Activated gamma-delta T cell treated with Interleukin-2 at 50 U/mL for 16 hours (primary cell): ENCODE measurements at places on chromosomes 5 and 9.

GRCh38 chr5:18882154-18882553 lies 1105.8 kb downstream of the CDH18 start:
- no peak for DNase-seq

- DNase-seq: no peak
These were observed 173.3 kb upstream of the SEMA6A start for GRCh38 chr5:116747881-116748280.

DNA sequence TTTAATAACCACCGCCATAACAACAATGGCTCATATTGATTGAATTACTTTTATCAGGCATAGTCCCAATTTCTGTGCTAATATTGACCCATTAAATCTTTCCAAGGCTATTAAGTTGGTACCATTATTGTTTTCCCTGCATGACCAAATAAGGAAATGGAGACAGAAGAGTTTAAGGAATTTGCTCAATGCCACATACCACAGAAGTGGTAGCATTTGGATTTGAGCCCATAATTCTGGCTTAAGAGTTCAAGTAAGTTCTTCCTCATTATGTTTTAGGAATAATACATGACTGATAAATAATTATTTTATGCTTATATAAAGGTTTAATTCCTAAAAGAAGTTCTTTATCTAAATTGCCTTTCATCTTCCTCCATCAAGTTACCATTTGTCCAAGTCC lies 43.4 kb upstream of the HAPLN1 start:
- DNase-seq: no peak

DNA sequence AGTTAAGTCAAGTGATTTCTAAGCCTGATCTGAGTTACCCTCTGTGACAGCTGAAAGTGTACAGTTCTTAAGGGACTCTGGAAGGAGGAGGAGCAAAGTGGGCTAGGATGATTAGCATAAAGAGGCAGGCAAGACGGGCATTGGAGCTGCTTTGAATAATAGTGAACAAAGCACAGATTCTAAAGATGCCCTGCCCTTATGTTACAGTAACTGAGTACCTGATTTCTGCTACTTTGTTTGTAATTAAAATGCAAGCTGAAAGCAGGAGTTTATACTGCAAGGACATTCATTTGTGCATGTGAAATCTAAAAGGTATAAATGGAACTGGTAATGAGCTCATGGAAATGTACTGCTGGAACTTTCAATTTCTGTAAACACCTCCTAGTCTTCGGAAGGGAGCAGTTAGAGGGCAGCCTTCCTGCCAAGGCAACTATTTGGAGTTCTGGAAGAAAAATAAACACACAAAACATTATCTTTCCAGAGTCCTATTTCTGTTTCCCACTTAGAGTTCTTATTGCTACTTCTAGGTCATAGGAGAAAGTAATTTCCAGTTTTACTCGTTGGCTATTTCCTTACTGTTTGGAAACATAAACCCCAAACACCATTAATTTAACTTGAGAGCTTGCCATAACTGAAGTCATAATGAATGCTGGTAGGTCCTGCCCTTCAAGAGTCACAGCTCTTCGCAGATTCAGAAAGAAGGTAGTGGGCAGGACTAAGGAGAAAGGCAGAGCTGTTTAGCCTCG lies at the start of gene RANBP3L:
Gene RANBP3L, minus strand, starts transcription at position 45 of the 746 bp plus-strand sequence. CDS start 486 bp downstream, outside the sequence.
- no peak for DNase-seq

- DNase-seq: no peak
These were observed 180.9 kb downstream of the TLE1 start for GRCh38 chr9:81508476-81508875.

DNA sequence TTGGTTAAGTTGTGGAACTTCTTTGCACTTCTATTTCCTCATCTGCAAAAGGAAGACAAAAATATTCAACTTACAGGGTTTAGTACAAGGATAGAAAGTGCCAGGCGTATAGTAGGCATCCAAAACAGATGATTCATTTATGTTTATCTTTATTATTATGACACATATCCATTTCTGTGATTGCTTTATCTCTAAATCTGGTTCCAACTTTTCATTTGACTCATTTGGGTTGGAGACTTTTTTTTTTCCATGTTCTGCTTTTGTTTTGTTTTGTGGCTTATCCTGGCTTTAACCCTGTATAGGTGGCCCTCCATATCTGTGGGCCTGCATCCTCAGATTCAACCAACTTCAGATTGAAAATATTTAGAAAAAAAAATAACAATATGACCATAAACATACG lies 186.7 kb upstream of the SLC24A2 start:
- DNase-seq: no peak

- DNase-seq: no peak
These were observed 22.0 kb downstream of the FNIP1 start for GRCh38 chr5:131774652-131775367.

- DNase-seq: no peak
These were observed 502.0 kb downstream of the BNC2 start for GRCh38 chr9:16368237-16369087.

- peak; percentile 76 for DNase-seq
These were observed 59.1 kb upstream of the PJA2 start for GRCh38 chr5:109468737-109469420.

- no peak for DNase-seq
These were observed 489.6 kb upstream of the ZNF608 start for GRCh38 chr5:125236007-125236406.

- DNase-seq: no peak
These were observed 173.5 kb upstream of the NREP start for GRCh38 chr5:111930449-111930848.

GRCh38 chr5:148438933-148439332 lies 55.2 kb downstream of the FBXO38 start:
- no peak for DNase-seq

DNA sequence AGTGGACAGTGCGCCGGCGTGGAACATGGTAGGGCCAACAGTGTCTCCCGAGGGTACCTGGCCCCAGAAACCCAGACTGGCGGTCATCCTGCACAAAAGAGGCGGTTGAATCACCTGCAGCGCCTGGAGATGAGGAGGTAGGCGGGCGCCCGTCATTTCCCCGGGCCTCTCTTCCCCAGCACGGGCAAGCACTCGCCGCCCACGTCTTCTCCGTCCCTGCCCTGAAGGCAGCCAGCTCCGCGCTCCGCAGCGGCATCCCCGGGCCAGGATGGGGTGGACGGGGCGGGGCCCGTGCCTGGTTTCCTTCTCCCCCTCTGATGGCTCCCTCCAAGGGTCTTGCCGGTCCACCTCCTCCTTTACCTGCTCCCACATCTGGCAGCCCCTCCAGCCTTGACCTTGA lies 27.1 kb upstream of the N4BP3 start:
- DNase-seq: no peak

DNA sequence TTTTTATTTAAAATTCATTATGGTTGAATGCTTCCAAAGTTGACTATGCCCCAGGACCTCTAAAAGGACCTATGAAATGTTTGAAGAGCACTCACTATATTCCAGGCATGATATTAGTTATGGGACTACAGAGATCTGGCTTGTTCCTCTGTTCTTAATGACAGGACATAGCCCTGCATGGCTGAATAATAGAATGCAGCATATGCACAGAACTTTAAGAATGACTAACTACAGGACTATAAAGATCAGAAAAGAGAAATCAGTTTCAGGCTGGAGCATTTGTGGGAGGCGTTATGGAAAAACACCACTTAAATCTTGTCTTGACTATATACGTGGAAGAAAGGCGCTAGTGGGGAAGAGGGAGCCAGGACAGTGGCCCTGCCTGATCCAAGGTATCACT lies 239.2 kb downstream of the DOCK8 start:
- DNase-seq: no peak

- no peak for DNase-seq
These were observed 27.4 kb upstream of the SAP30L start for GRCh38 chr5:154418344-154418820.

GRCh38 chr5:88821161-88821560 lies 61.8 kb downstream of the MEF2C start:
- DNase-seq: no peak

GRCh38 chr5:149046196-149046829 lies 16.5 kb downstream of the SH3TC2 start:
- no peak for DNase-seq

- DNase-seq: no peak
These were observed 1.3 kb upstream of the PTPDC1 start for GRCh38 chr9:94082956-94083355.

DNA sequence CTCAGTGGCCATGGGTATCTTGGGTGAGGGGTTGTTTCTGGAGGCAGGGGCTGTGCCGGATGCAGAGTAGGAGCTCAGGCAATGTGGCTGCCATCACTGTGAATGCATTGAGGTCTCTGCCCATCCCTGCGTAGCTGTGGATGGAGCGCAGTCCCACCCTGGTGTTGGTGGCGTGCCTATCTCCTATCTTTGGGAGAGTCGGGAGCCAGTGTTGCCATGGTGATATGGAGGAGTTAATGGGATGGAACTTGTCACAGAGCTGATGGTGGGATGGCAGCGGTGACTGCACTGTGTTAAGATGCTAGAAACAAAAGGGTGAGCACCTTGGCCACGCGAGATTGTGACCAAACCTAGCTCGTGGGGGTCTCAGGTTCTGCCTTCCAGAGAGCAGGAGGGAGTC lies 197.3 kb downstream of the MELK start:
- no peak for DNase-seq

- DNase-seq: no peak
These were observed 309.1 kb downstream of the DMAC1 start for GRCh38 chr9:7490317-7491108.

DNA sequence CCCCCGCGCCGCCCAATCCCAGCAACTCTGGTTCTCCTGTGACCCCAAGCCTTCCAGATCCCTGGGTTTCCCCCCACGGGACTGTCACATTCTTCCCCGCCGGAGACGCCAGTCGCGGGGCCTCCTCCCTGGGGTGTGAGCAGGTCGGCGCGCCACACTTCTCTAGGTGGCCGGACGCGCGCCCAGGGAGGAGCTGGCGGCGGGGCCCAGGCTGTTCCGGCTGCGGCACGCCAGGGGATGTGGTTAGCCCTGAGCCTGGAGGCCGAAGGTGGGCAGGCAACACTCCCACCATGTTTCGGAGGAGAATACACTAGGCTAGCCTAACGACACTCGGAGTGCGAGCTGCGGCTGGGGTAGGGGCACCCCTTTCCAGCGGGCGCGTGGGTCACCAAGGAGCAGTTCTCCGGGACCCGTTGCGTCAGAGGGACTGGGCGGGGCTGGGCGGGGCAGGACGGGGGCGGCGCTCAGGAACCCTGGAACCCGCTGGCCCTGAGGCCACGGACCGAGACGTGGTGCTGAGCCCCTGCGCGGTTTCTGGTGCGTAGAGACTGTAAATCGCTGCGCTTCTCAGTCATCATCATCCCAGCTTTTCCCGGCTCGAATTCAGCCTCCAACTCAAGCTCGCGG lies at the start of gene SLC27A6:
Gene SLC27A6, plus strand, starts transcription at position 478 of the 627 bp plus-strand sequence. CDS start 650 bp downstream, outside the sequence.
- no peak for DNase-seq

DNA sequence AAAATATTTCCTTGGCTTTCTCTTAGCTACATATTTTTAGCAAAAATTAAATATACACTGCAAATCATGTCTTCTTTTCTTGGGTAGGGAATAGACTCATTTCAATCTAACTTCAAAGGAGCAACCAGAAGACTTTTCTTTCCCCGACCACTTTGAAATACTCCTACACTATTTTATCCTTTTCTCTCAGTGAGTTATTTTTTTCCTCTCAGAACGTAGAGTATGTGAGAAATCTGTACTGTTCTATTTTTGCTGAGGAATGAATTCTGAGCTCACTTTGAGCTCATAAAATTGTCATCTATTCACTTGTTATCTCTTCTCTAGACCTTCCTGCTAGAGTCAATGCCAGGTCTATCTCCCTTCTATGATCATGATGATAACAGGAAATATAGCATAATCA lies 22.2 kb upstream of the DAPK1 start:
- DNase-seq: no peak

GRCh38 chr5:56763182-56763581 lies 52.2 kb upstream of the MAP3K1 start:
- DNase-seq: no peak

DNA sequence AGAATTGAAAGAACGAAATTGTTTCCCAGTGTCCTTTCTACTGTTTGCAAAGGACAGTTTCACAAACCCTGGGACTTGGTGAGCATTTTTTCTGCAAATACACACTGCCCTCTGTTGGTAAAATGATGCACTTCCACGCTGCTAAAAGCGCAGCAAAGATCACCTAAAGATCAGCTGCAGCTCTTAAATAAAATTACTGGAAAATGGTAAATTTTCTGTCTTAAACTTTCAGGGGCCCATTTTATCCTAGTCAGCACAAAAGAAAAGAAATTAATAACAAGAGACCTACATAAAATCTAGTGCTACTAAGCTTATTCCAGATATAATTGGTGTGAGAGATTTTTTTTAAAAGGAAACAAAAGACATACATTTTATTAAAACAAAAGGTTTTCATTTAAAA lies 566.0 kb downstream of the CAAP1 start:
- DNase-seq: no peak

DNA sequence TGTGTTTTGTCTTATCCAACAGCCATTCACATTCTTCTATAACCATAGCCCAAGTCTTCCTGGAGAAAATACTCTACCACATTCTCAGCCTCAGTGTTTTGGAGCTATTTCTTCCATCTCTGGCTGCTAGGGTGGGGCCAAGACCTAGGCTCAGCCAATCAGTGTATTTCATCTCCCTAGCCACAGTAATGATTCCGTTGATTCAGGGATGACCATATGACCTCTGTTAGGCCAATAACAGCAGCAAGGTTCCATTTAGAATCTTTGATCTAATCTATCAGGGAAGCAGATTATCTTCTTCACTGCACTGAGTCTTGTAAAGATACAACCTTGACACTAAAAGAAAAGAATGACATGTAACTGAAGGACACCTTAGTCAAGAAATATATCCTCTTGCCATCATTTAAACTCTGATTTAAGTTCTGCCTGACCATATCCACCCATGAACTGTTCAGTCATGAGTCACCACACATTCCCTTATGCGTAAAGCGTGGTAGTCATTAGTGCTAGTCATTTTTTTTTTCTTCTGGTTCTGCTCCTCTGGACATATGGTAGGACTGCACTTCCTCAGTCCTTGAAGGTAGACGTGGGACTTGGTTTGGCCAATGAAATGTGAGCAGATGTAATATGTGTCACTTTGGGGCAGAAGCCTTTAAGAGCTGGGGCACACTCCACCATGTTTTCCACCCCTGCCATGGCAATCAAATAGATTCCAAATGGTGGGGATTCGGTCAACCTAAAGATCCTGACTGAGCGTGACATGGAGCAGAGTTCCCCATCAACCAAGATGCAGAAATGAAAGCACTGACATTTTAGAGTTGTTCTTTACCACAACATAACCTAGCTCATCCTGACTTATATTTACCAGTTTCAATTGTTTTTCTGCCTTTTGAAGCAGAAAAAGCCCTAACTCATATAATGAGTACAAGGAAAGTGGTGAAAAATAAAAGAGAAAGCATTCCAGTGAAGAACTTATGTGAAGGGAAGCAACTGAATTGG lies 12.7 kb upstream of the PRELID2 start:
- no peak for DNase-seq

- DNase-seq: no peak
These were observed 345.9 kb upstream of the NUDT12 start for GRCh38 chr5:103908336-103909080.

GRCh38 chr9:129224618-129225489 lies 46.8 kb upstream of the IER5L start:
- no peak for DNase-seq

GRCh38 chr9:31870276-31870675 lies 514.2 kb upstream of the ACO1 start:
- DNase-seq: no peak

- DNase-seq: no peak
These were observed 91.2 kb downstream of the RFK start for GRCh38 chr9:76302947-76303550.

- peak; percentile 54 for DNase-seq
These were observed 4.1 kb upstream of the DNAJB5 start for GRCh38 chr9:34985311-34985899.
